Kidney (tissue), 22 donors: ENCODE measurements at places on chromosomes 3 and 15. TPM values are rescaled to one million over a fixed set of nuclear protein-coding genes. Genes with fewer than 3 reads are reported as not detected.

GRCh38 chr3:16337856-16338540 lies 73.0 kb downstream of the OXNAD1 start:
- no peak for DNase-seq

- no peak for DNase-seq
These were observed 184.0 kb downstream of the BCHE start for GRCh38 chr3:165653130-165653778.

- DNase-seq: no peak
These were observed 69.0 kb downstream of the ANKRD28 start for GRCh38 chr3:15728766-15729165.

GRCh38 chr3:152375546-152375945 lies 106.8 kb downstream of the MBNL1 start:
- no peak for DNase-seq

DNA sequence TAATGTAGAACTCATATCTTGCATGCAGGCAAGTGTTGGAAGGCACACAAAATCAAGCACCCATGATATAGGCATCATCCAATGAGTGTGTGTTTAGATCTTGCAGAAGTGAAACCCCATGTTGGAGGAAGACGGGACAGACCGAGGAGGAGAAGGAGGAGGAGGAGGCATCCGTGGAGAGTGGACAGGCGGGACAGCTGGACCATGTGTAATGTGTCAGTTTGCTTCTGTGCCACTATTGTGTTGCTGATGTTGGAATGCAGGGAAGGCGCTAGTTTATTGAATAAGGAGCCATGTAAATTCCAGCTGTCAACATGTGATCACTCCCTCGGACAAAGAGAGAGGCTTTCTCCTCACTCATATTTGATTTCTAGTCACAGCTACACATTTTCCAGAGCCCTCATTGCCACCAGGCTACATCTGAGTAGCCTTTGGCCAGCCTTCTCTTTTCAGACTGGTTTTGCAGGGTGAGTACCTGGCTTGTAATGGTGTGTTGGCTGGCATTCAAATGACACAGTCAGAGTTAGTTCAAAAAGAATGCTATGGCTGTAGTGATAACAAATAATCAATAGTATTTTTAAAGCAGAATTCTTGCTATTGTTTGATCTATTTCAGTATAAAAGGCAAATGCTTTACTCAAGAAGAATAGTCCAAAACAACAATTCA lies 1037.6 kb upstream of the NR2F2 start:
- peak; percentile 86 for DNase-seq

The CD86 gene
- total RNA-seq: 6.3 TPM

The ROPN1 gene
- 0.54 TPM for total RNA-seq

The CKMT1A gene
- total RNA-seq: 15.1 TPM

DNA sequence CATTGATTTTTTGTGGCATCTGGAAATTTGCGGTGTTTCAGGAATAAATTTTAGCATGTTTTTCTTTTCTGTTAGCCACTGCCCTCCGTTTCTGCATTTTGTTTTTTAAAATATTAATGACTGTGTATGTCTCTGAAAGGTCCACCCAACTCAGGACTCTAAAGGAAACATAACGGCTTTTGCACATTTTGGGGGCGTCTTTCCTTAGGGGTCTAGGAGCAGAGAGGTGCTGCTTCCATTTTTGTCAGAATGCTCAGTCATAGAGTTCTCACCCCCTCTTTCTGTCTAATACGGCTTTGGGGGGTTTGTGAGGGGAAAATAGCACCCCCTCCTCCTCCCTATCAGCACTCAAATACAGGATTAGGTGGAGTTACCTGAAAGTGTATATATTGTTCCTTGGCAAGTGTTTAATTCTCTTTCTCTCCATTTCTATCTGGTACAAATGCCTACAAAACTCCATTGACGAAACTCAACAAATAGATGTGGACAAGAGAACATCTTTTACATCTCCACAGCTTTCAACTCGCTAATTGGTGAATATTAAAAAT lies 219.4 kb downstream of the MEIS2 start:
- DNase-seq: no peak

DNA sequence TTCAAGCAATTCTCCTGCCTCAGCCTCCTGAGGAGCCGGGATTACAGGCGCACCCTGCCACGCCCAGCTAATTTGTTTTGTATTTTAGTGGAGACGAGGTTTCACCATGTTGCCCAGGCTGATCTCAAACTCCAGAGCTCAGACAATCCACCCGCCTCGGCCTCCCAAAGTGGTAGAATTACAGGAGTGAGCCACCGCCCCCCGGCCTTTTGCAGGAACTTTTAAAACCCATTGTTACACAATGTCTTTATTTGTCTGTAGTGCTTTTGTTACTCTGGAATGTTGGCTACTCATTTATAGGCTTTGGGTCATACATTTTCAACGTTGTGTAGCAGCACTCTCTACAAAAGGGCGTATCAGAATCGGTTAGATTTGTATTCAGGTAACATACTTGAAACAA lies 499.1 kb downstream of the ROBO2 start:
- no peak for DNase-seq

GRCh38 chr3:47475029-47475569 lies 642 bp downstream of the SCAP start:
- no peak for DNase-seq

DNA sequence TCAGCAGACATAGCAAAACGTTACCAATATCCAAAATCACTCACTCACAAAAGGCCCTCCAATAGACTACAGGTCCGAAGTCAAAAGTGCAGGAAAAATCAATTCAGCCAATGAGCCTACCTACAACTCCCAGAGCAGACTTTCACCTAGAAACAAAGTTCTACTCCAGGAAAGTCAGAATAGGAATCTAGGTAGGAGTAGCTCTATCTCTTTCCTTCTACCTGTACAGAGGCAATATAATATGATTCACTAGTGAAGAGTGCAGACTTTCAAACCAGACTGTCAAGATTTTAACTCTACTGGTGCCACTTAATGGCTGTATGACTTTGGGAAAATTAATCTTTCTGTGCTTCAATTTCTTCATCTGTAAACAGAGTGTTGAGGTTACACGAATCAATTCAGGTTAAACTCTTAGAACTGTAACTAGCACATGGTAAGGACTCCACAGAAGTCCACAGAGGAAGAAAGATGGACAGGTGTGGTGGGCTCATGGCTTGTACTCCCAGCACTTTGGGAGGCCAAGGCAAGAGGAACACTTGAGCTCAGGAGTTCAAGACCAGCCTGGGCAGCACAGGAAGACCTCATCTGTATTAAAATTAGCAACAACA lies 9.4 kb downstream of the DCUN1D1 start:
- no peak for DNase-seq
